ENCODE measurements at places on chromosomes 7 and 10.

- no peak for DNase-seq
These were observed 3.5 kb upstream of the HBP1 start for GRCh38 chr7:107165341-107165740.

- DNase-seq, result no peak
These were observed 49.4 kb upstream of the DPYSL4 start for GRCh38 chr10:132137111-132138072.

DNA sequence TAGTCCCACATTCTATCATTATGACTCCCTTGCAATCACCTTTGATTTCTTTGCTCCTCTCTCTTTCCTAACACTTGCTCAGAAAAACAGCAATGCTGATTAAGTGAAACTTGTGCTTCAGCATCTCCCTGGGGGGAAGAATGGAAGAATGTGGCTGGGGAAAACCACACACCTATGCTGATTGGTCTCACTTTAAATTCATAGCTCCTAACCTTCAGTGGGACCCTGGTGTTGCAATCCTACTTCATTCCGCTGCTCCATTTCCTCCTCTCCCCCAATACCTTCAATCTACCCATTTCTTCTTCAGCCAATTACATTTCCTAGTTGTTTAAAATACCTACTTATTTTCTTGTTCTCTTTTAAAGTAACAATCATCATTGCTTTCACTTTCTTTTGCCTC is 1166.7 kb upstream of the C7orf33 start:
- DNase-seq, result no peak

DNA sequence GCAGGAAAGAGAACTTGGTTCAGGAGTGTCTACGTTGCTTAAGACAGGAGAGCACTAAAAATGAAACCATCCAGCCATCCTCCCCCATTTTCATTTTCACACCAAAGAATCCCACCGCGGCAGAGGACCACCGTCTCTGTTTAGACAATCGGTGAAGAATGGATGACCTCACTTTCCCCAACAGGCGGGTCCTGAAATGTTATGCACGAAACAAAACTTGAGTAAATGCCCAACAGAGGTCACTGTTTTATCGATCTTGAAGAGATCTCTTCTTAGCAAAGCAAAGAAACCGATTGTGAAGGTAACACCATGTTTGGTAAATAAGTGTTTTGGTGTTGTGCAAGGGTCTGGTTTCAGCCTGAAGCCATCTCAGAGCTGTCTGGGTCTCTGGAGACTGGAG is 1.4 kb upstream of the IL6 start:
- DNase-seq, result no peak

GRCh38 chr7:159125104-159125954 is 19.3 kb downstream of the VIPR2 start:
- DNase-seq, result no peak

- DNase-seq, result no peak
These were observed 1.2 kb downstream of the PTEN start for GRCh38 chr10:87864496-87865059.

Measured in activated T-cell treated with anti-CD3 and anti-CD28 coated beads, Interleukin-2, amount 50 U/mL, for 48 hours (primary cell).